Suprapubic skin (tissue), 4 donors: ENCODE measurements at places on chromosomes 6 and 20. TPM values are rescaled to one million over a fixed set of nuclear protein-coding genes. Genes with fewer than 3 reads are reported as not detected.

DNA sequence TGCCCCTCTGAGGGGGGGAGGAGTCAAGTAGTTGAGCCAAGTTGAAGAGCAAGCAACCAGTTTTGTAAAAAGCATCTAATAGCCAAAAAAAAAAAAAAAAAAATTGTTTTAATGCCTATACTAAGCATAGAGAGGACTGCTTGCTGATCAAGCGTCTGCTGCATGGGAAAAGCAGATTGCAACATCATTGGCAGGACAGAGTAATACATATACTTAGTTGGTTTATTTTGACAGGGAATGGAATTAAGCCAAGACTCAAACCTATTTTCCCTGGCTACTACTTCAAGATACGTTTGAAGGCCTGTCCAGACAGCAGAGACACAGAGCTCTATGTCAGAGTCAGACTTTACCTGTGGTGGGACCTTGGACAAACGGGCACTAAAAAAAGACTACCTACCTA, 120.5 kb downstream of the RTN4IP1 start:
- no peak for DNase-seq

DNA sequence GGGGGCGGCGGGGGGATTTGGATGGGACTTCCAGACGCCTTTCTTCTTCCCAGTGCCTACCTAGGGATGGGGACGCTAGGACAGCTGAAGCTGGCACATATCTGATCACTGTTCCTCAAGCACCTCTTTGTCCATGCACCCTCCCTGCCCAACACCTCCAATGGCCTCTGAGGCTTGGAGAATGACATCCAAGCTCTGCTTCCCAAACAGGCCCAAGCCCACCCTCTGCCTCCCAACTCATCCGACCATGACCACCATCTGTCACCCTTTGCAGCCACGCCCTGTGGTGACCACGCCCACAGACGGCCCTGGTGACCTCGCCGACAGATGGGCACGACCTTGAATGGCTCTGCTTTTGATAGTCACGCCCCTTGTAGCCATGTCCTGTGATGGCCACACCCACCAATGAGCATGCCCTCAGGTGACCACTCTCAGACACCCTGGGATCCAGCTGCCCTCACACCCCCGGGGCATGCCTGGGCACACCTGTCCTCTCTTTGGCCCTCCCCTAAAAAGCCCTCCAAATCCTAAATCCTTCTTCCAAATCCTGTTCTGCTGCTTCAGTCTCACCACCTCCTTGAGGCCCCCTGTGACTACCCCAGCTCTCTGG, 51.0 kb downstream of the SSR1 start:
- no peak for DNase-seq

GRCh38 chr20:24451428-24451827, 18.0 kb upstream of the SYNDIG1 start:
- DNase-seq = no peak

The RNF182 gene
- total RNA-seq = 0.80 TPM

The HUS1B gene
- total RNA-seq = 2.6 TPM

GRCh38 chr6:18204691-18205090, 49.5 kb downstream of the KDM1B start:
- DNase-seq = no peak
